Effector CD4-positive, alpha-beta T cell (primary cell): ENCODE measurements at places on chromosomes 5 and 9.

DNA sequence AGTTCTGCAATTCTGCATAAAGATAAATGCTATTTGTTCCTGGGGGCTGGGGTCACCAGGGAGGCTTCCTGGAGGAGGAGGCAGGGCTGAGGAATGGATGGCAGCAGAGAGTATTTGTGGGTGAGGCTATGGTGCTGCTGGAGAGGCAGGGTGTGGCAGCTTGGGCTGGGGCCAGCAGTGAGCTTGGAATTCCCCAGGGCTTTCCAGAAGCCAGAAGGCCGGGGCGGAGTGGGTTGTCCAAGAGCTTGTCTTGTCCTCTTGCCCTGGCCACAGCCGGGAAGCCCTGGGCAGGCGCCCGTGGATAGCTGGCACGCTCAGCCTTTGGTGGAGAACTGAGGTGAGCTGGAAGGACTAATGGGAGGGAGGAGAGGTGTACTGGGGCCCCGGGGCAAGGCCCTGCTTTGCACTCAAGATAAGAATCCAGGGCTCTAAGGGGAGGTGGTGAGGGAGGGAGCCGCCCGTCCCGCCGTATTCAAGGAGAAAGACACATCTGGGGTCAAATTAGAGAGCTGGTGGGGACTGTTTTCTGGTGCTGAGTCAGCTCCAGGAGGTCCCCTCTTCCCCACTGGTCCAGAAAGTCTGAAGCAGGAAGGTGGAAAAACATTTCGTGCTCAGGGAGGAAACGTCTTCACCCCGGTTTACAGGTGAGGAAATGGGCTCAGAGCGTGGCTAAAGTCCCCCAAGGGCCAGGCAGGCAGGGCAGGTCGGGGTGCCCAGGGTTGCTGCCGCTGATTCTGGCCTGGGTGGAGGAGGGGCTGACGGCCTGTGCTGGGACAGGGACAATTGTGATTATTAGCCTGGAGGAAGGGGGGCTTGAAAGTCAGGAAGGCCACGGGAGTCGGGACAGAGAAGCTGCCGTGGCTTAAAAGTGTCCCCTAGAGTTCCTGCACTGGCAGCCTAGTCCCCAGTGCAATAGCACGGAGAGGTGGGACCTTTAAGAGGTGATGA is 26.9 kb upstream of the CNOT6 start:
- DNase-seq, result no peak

DNA sequence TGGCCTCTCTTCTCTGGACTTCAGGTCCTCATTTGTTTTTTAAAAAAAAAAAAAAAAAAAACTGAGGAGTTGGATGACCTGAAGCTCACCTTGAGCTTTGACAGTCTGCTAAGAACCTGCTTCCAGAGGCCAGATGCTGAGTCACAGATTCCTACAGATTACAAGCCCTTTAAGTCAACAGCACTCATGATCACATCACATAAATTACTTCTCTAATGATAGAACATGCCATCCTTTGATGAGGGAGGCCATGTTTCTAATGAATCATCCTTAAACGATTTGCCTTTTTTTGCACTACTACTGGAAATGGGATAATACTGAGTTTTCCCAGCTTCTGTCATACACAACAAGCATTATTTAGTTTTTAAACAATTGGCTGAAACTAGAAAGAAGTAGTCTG is 34.2 kb upstream of the MYOT start:
- DNase-seq, result no peak

GRCh38 chr5:149831492-149831891 is 101.4 kb downstream of the PPARGC1B start:
- DNase-seq, result no peak

- DNase-seq, result no peak
Observed at GRCh38 chr5:136200761-136201160, 7.8 kb upstream of the SMIM32 start.

GRCh38 chr5:179400020-179400419 is 54.8 kb upstream of the ADAMTS2 start:
- no peak for DNase-seq

- no peak for DNase-seq
Observed at GRCh38 chr9:92615790-92616189, 54.1 kb downstream of the IPPK start.

DNA sequence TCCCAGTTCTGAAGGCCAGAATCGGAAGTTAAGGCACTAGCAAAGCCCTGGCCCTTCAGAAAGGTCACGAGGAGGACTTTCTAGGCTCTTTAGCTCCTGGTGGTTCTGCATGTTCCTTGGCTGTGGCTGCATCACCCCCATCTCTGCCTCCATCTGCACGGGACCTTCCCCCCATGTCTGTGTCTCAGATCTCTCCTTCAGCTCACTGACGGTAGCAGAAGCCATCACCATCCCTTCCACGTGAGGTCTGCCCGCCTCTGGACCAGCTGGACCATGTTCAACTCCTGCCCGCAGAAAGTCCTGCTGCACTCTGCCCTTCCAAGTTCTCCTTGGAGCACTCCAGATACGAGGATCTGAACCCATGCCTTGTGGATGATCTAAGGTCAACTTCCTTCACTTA is 242.9 kb upstream of the IRX1 start:
- DNase-seq, result no peak

DNA sequence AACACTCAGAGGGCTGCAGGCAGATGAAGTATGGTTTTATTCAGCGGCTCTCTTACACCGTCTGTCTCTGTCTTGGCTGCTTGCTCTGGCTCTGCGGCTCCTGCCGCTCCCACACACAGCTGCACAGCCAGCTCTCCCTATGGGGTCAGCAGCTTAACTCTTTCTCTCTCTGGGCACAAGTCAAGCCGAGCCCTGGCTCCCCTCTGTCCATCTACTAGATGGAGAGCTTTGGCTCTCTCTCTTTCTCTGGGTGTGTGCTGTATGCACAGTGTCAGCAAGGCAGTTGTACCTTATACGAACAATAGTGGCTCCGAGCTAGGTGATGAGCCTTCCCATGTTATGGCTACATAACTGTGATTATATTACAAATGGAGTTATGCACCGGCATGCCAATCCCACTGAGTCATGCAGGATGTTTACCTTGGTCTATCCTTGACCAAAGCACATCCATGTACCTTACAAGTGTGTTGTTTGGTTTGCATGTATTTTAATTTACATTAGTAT is 19.3 kb upstream of the PPP2CA start:
- DNase-seq, result no peak

GRCh38 chr9:93944011-93944410 is 11.1 kb downstream of the BARX1 start:
- no peak for DNase-seq

- no peak for DNase-seq
Observed at GRCh38 chr9:136264031-136264430, 18.4 kb upstream of the QSOX2 start.

DNA sequence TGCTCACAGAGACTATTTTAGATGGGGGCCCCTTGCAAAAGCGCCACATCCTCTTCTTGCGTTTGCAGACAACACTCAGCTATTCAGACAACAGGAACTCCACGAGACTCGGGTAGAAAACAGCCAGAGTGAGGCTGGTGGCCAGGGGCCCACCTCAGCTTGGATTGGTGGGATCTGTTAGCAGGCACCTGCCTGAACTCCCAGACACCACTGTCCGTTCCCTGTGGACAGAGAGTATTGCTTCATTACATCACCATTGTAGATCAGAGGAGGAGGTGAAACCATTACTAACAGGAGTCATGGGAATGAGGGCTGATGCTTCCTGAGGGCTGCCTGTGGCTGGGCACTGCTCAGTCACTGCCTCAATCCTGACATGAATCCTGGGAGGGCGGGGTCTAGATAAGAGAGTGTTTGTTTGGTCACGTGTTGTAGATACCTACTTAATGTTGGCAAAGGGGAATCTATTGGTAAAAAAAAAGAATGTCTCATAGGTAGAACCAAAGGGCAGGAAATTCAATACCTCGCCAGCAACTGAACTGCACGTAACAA is 4.4 kb upstream of the RAPGEF1 start:
- no peak for DNase-seq

- no peak for DNase-seq
Observed at GRCh38 chr5:157051604-157052245, 7.2 kb downstream of the HAVCR1 start.

GRCh38 chr5:38613490-38613889 is 57.0 kb upstream of the LIFR start:
- DNase-seq, result no peak

DNA sequence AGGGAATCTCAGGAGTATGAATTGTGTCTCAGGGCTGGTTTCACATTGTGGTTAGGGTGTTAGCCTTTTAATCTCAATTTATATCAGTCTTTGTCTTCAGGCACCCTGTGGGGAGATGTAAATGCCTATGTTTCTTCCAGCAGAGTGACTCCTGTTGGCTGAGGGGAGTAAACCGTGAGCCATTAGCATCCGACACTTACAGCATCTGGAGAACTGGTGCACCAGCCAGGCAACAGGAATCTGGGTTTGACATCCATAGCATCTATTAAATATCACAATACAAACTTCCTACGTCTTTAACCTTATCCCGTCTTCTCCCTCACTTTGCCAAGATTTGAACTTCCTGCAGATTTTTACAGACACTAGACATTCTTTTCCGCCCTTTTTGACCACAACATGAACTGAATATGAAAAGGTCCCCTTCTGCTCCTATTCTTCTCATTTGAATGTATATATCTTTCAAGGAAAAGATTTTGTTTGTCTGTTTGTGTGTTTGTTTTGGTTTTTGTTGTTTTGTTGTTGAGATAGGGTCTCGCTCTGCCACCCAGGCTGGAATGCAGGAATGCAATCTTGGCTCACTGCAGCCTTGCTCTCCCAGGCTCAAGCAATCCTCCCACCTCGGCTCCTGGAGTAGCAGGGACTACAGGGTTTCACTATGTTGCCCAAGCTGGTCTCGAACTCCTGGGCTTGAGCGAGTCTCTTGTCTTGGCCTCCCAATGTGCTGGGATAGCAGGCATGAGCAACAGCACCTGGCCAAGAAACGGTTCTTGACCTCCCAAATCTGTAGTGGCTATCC is 626.2 kb downstream of the TLR4 start:
- DNase-seq, result no peak

DNA sequence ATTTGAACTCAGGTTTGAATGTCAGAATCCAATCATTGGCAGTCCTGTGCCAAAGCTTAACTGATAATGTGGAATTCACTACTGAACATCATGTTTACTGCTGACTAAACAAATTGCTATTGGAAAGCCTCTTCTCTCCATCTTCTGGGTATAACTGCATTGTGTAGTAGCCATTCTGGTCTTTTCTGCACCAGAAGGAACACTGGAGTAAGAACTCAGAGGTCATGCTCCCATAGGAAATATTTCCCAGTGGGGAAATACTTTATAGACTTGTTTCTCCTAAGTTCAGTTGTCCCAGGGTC is 25.9 kb downstream of the SLC1A3 start:
- DNase-seq, result no peak

DNA sequence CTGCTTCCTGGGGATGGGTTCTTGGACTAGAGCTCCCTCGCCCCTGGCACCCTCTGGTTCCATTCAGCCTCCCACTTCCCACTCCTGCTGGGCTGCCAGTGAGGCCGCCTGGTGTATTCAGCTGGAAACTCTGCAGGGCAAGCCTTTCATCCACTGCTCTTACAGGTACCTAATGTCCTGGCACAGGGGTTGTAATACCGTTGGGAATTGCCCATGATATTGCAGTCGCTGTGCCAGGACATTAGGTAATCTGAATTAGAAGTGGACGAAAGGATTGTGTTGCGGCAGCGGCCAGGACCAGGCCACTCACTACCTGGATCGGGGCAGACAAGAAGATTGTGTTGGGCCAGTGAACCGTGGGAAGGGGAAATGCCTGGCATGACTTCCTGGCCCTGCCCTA is 13.1 kb downstream of the TMOD1 start:
- no peak for DNase-seq

GRCh38 chr5:72600391-72600981 is 93.3 kb upstream of the ZNF366 start:
- DNase-seq, result no peak

- no peak for DNase-seq
Observed at GRCh38 chr5:136159457-136159856, 26.8 kb downstream of the SMAD5 start.

DNA sequence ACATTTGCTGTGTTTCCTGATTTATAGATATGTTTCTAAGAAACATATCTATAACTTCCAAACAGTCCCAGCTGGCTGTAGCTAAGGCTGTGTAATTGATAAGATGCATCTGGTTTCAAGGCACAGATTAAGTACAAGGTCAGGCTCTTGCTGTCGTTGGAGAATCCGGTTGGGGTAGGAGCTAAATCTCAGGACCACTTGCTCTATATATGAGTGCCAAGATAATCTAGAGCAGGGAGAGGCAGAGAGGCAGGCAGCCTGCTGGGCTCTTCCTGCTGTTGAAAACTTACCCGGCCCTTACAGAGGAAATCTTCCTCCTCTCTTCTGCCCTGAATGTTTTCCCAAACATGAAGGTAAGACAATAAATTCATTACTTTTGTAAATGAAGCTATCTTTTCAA is at the start of gene C7:
TSS of gene C7 (plus strand) at position 234 of the 400 bp plus-strand sequence. CDS start at position 348, 114 bp downstream.
- DNase-seq, result no peak

GRCh38 chr5:67178966-67179365 is 17.6 kb downstream of the CD180 start:
- no peak for DNase-seq

DNA sequence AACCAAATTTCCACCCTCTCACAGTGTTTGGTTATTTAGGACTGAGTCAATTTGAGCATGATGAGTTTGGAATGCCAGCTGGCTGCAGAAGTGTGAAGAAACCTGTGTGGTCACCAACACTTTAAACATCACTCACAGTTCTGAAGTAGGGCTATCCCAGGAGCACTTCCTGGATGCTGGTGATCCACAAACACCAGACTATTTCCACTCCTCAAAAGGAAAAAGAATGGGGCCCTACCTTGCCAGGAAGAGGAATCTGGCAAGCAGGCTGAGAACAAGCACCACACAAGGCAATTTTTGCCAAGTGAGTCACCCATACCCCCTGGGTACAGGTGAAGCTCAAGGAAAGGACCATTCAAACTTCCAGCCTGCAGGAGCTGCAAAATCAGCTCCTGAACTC is 294.2 kb upstream of the PTGER4 start:
- no peak for DNase-seq

- DNase-seq, result no peak
Observed at GRCh38 chr9:94656200-94656599, 16.9 kb upstream of the FBP1 start.

GRCh38 chr5:148831590-148832565 is 5.5 kb downstream of the ADRB2 start:
- DNase-seq, result no peak

- DNase-seq, result no peak
Observed at GRCh38 chr9:84636436-84636835, 33.1 kb upstream of the NTRK2 start.

- no peak for DNase-seq
Observed at GRCh38 chr5:105134328-105134727, 1571.7 kb upstream of the NUDT12 start.

GRCh38 chr5:44997506-44997905 is 188.8 kb downstream of the MRPS30 start:
- DNase-seq, result no peak
